ENCODE measurements at places on chromosomes 11 and 22.

DNA sequence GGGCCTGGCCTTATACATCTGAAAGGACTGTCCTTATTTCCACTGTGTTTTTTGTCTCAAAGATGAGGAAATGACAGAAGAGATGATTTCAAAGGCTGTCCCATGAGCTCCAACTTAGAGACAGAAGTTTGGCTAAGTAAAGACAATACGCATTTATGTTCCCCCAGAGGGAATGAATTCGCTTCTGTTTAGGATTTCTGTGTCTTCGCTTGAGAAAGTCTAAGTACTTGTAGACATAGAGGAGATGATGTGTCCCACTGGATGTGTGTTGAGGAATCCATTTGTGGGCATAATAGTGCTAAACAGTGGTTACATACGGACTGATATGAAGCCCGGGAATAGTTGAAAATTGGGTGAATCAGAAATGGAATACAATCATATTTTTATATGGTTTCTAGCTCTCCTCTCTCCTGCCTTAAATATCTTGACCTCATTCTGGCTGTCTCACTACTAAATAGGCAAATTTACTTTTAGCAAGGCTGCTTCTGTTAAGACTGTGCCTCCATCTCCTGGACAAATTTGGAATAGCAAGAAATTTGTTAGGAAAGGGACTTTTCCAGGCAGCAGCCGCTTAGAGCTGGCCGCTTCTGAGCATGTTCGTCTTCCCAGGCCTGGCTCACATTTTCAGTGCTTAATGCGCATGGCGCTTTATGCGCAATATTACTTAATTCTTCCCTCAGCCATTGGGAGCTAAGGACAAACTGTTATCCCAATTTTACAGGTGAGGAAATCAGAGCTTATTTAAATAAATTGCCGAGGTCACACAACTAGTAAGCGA is 1.9 kb upstream of the PEX26 start:
- peak; percentile 62 for DNase-seq

DNA sequence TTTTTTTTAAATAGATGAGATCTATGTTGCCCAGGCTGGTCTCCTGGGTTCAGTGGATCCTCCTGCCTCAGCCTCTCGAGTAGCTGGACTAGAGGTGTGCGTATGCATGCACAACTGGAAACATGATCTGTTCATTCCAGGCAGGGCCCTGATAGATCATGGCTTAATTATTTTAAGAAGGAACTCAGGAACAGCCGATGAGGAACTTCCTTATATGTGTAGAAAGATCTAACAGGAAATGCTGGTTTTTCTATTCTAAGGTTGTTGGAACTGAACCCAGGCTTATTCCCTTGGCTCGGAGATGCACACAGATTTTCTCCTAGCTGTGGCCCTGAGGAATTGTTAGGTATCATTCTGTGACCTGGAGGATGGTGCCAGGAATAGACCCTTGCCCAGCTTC is 32.4 kb downstream of the SPECC1L start:
- DNase-seq: no peak

DNA sequence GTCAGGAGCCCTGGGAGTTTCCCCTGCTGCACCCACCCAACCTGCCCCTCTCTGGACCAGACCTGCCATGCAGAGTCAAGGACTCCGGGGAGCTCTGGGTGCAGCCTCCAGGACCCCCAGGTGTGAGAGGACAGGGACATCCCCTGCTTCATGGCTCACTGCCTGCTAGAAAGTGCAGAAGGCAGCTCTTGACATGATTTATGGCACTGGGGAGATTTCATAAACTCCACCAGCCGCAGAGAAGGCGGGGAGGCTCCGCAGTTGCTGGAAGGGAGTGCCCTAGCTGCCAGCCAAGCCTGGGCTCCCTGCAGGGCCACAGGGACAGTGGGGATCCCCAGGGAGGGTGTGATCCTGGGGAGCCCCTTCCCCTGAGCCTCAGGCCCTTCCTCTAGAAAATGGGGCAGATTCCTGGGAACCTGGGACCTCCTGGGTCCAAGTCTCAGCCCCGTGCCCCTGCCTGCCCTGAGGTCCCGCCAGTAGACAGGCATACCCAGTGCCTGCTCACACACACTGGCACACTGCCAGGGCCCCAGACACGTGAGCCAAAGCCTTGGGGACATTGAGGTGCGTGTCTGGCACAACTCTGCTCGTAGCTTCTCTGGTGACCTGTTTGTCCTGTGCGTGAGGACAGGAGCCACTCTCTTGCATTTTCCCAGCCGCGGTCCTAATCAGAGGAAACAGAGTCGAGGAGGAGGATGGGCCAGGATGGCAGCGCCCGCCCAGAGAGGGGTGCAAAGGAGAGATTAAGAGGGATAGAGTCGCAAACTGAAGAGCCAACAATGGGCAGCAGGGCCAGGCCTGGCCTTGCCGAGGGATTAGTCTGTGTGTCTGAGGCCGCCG is 13.8 kb downstream of the CABP7 start:
- DNase-seq: no peak

DNA sequence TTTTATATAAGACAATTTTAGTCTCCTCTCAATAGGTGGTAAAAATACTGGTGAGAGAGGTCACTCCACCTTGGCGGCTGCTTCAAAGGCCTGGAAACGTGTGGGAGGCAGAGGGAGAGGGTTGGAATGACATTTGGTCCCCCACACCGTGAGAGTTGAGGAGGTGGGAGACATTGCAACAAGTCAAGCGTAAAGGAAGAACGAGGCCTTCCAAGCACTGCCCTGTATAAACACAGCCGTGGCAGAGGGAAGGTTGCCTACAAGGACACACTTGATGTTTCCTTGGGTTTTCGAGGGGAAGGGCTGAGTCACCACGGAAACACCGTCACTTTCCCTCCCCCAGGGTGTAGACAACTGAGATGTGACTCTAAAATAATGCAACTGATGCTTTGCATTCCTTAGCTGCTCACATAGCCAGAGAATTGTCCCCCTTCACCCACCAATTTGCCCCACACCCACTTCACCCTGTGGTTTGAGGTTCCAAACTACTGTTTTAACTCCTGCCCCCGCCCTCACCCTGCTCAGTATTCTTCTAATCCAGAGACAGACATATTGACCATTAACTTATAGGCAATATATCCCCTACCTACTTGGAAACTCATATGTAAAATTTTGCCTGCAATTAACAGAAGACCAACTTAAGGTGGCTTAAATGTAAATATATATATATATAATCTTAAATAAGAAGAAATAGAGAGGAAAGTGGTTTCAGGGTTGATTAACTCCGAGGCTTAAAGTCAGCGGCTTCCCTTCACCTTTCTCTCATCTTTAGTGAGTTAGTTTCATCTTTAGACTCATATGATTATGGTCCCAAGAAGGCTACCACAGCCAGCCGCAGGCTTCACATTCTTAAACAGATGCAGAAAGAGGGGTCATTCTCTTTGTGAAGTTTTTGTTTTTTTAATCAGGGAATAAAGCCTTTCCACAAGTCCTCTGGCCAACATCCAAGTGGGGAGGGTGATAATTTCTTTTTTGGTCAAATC is 54.1 kb upstream of the BDNF start:
- DNase-seq: no peak

GRCh38 chr22:47294222-47294532 is 531.7 kb downstream of the TBC1D22A start:
- no peak for DNase-seq

DNA sequence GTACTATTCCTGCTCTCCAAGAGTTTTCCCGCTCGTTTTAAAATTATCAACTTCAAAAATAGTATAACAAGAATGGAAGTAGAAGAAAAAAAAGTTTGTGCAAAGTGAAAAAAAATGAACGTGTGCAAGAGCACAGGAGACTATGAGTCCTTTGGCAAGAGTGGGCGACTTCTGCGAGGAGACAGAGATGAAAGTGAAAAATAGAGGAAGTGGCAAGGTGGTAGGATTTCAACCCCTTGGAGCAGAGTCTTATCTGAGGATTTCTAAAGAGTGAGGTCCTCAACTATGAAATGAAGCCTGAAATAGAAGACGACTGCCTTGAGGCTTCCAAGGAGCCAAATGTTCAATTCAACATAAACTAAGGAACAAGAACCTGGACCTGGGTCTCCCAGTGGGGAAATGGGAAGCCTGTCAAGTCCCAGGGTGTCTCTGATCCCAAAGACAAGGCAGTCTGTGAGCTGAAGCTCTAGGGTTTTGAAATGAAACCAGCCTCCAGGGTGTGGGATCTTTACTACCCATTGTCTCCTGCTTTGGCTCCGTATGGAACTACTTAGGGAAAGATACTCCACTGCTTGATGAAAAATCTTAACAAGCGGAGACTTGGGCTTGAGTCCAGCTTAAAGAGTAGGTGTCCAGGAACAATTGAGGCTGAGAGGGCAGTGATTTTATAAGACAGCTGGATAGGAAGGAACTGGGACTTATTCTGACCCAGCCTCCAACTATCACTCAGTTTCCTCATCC is 4.8 kb downstream of the P4HA3 start:
- no peak for DNase-seq

GRCh38 chr11:72122607-72123006 is 10.1 kb upstream of the ANAPC15 start:
- DNase-seq: no peak

DNA sequence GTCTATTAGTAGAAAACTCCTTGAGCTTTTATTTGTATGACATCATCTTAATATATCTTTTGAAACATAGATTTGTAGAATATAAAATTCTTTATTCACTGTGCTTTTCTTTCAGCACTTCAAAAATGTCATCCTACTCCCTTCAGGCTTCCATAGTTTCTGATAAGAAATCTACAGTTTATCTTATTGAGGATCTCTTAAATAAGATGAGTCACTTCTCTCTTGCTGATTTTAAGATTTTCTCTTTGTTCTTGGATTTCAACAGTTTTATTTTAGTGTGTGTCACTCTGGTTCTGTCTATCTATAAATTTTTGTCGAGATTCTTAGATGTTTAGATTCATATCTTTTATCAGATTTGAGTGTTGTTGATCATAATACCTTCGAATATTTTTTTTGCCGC is 566.1 kb upstream of the CHORDC1 start:
- DNase-seq: no peak

DNA sequence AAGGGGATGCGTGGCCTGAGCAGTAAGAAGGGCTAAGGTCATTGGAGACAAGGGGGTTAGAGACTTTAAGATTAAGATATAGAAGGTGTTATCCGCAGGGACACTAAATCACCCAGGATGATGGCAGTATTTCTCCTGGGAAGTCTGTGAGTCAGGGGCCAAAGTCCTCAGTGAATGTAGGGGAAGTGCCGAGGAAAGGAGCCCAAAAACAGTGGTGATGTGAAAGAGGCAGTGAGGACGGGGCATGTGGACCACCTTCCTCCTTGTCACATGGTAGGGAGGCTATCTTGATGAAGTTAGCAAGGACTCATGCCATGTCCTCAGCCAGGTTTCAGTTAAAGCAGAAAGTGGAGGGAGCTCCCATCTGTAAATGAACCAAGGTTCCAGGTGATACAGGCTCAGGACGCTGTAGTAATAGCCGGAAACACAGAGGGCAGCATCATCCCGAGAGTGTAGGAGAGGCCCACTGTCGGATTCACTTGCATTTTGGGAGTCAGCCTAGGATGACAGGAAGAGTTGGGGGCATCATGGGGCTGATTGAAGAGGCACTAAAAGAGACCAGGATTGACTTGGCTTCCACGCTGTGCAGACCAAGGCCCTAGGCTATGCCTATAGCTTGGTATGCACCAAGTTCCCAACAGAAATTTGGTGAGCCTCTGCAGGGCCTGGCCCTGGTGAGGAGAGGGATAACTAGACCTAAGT is 33.5 kb downstream of the WEE1 start:
- DNase-seq: no peak

DNA sequence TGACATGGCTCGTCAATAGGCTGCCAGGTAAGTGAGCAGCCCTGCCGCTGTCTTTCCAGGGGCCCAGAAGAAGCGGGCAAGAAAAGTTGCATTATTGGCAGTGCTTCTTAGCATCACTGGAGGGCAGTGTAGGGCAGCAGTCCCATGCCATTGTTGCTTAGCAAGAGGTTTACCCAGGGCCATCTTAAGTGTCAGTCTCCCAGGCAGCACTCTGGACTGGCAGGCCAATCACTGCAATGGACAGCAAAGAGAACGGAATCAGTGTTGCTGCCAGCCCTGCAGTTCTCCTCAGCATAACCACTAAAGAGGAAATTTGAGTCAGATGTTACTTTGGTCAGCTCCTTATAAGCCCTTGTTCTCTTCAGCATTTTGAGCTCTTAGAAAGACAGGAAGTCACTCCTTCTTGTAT is 13.4 kb upstream of the GRK2 start:
- DNase-seq: no peak

GRCh38 chr11:44740967-44741366 is 14.2 kb downstream of the TSPAN18 start:
- no peak for DNase-seq

DNA sequence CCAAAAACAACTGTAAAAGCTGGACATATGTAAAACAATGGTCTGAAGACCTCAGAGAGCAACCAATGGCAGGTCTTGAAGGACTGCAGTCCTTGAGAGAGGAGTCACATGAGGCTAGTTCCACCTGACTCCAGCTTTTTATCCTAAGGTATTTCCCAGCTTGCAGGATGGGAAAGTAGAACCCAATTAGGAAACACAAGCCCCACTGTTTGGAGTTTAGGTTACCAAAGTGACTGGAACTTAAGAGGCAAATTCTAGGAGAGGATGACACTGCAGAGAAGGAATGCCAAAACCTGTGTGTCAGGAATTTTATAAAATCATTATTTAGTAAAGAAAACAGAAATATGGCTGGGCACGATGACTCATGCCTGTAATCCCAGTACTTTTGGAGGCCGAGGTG is 18.4 kb downstream of the OR2AT4 start:
- no peak for DNase-seq

- peak; percentile 38 for DNase-seq
Measured at GRCh38 chr11:47932544-47932943, 47.8 kb upstream of the PTPRJ start.

DNA sequence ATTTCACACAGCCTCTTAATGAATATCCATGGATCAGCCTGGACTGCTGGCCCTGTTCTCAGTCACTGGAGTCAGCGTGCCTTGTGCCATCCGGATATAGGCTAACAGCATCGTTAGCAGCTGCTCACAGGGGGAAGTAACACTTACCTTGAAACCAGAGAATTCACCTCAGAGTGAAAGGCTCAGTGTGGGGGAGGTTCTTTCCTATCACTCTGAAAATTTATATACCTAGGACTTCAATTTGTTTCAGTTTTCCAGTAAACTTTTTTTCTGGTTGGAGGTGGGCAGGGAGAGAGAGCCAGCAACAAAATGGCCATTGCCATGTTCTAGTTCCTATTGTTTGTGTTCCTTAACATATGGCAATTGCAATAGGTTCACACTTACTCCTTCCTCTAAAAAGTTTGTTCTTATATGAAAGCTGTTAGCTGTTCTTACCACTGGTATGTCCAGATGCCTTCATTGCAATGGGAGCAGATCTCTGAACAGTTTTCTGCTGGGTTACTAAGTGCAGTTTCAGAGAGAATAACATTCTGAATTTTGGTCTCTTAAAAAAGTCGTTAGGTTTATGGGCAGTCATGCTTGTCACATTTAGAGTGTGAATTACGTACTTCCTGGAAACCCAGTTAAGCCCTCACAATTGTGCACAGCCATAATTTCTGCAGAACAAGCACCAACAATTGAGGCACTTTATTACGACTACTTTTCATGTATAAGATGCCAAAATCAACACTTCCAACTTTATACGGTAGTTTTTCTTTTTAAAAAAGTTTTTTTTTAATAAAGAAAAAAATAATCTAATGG is 247.6 kb downstream of the CADM1 start:
- peak; percentile 91 for DNase-seq

GRCh38 chr22:36419912-36420882 is 32.4 kb upstream of the MYH9 start:
- DNase-seq: no peak

All from NCI-H526 treated with DMSO at 0.1 percent for 48 hours (cell line).